Fibroblast of the aortic adventitia (primary cell): ENCODE measurements at places on chromosomes 16 and 17. TPM values are rescaled to one million over a fixed set of nuclear protein-coding genes. Genes with fewer than 3 reads are reported as not detected.

TEX19 gene
- total RNA-seq, result not detected in 2 replicates

- no peak for DNase-seq
Measured at GRCh38 chr16:35425270-35425669, 1965.9 kb downstream of the TP53TG3F start.

EVPLL gene
- total RNA-seq, result not detected in 2 replicates

DNA sequence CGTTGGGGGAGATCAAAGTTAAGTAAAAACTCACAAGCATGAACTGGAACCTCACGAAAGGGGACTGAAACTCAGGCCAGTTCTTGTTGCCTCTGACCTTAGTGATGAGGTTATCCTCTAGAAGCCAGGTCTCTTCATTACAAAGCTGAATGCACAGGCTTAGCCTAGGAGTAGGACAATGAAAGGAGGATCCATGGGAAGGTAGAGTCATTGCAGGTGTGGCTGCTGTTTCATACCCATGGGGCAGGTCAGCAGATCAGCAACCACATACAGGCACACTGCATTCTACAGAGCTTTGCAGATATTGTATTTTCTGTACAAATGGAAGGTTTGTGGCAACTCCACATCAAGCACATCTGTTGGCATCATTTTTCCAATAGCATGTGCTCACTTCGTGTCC, 341.3 kb upstream of the SOX9 start:
- DNase-seq, result no peak

EPN3 gene
- total RNA-seq, result not detected in 2 replicates
